ENCODE measurements at places on chromosomes 12 and 14. TPM values are rescaled to one million over a fixed set of nuclear protein-coding genes. Genes with fewer than 3 reads are reported as not detected.

DNA sequence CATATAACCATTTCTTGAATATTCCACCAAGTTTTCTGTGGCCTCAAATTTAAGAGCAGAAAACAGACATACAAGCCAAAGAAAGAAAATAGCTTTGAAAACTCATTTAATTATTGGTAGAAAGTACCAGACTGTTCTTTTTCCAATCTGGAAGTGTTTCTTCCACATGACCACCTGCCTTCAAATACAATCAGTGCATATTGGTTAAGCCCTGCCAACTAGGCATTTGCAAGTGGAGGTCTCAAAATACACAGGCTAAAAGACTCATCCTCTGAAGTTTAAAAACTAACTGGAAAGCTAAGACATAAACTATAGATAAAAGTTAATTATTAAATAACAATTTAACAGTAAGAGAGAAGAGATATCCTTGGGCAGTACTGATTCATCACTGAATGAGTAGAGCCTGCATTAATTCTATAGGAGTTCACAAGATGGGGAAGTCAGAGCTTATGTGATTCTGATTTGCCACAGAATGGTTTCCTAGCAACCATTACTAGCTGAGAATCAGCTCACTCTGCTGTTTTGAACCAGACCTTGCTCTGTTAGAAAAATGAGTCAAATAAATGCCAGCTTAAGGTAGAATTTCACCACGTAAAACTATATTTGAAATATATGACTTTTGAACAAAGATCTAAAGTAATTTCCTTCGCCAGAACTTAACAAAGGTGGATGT is 433.8 kb downstream of the FUT8 start:
- DNase-seq = no peak

- DNase-seq = no peak
These were observed 5.5 kb upstream of the G2E3 start for GRCh38 chr14:30553311-30553989.

GRCh38 chr12:75881920-75882319 is 149.7 kb downstream of the PHLDA1 start:
- DNase-seq = no peak

- DNase-seq = no peak
These were observed 136.8 kb downstream of the IGF1 start for GRCh38 chr12:102343361-102344121.

The BIN2 gene
- 3.7 TPM for polyA plus RNA-seq

The PTPRQ gene
- polyA plus RNA-seq = 17.3 TPM

The PRIMA1 gene
- polyA plus RNA-seq = 1.4 TPM

Measured in renal pelvis (tissue), 12 donors.